ENCODE measurements at places on chromosomes 7 and 10. TPM values are rescaled to one million over a fixed set of nuclear protein-coding genes. Genes with fewer than 3 reads are reported as not detected.

Gene COG5
- 46.2 TPM for total RNA-seq

Gene SH3PXD2A
- total RNA-seq: 8.7 TPM

Gene TMEM243
- total RNA-seq: 7.3 TPM

Gene LRRN3
- total RNA-seq: 187 TPM

Gene RTKN2
- total RNA-seq: 7.5 TPM

Gene ZNF365
- total RNA-seq: 29.6 TPM

Gene OGDHL
- total RNA-seq: 4.2 TPM

Gene GIMAP2
- total RNA-seq: 4.4 TPM

Gene C7orf33
- total RNA-seq: not detected

Gene GPR146
- 6.7 TPM for total RNA-seq

Gene GPR15LG
- total RNA-seq: not detected

Gene PRTFDC1
- 35.7 TPM for total RNA-seq

Gene CPXM2
- 0.16 TPM for total RNA-seq

Gene MKLN1
- 64.7 TPM for total RNA-seq

Gene CUBN
- 2.3 TPM for total RNA-seq

Gene LEP
- not detected for total RNA-seq

Gene MMP21
- total RNA-seq: not detected

Gene FAM131B
- total RNA-seq: 91.1 TPM

Gene TFEC
- 2.2 TPM for total RNA-seq

Gene PSD
- total RNA-seq: 101 TPM

Gene GLCCI1
- total RNA-seq: 32.6 TPM

Gene PON3
- total RNA-seq: 0.47 TPM

Gene CDNF
- total RNA-seq: 1.4 TPM

Gene TAC1
- 3.6 TPM for total RNA-seq

Gene FBXO24
- total RNA-seq: 0.16 TPM

Gene CDH23
- 1.2 TPM for total RNA-seq

Gene SAP25
- not detected for total RNA-seq

Gene EPDR1
- total RNA-seq: 16.4 TPM

Gene ENTPD1
- total RNA-seq: 9.4 TPM

Gene COBL
- 6.4 TPM for total RNA-seq

Gene BMI1
- 138 TPM for total RNA-seq

All from occipital lobe (tissue), 3 donors.